Psoas muscle (tissue), 8 donors: ENCODE measurements at places on chromosomes 3 and 15. TPM values are rescaled to one million over a fixed set of nuclear protein-coding genes. Genes with fewer than 3 reads are reported as not detected.
A peak's percentile ranks its signal among the peaks of the same experiment; 100 is the strongest.

CACNA1D gene
- polyA plus RNA-seq = 0.06 TPM

PLSCR2 gene
- polyA plus RNA-seq = not detected

SNURF gene
- polyA plus RNA-seq = 3.9 TPM

GHSR gene
- polyA plus RNA-seq = not detected

CISH gene
- 18.5 TPM for polyA plus RNA-seq

DUOXA1 gene
- 0.04 TPM for polyA plus RNA-seq

DNA sequence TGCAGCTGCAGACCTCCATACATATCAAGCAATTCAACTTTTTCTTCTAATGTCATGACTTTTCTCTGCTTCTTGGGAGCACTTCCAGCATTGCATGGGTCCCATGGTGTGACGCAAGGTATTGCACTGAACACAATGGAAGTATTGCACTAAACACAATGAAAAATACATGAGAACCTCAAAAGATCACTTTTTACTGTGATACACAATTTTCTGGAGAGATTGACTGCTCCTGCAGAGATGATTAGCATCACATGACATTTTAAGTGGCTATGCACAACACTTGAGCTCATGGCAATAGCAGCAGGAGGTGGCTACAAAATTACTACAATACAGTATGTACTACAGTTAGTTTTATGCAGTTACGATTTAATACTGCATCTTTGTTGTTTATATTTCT is 113.5 kb upstream of the BHLHE40 start:
- no peak for DNase-seq
- no peaks in the 10 kb centered on the region for H3K27me3 ChIP-seq
- no peak overlapping the region for H3K27ac ChIP-seq
- H3K36me3 ChIP-seq = no peaks in the 10 kb centered on the region

DNA sequence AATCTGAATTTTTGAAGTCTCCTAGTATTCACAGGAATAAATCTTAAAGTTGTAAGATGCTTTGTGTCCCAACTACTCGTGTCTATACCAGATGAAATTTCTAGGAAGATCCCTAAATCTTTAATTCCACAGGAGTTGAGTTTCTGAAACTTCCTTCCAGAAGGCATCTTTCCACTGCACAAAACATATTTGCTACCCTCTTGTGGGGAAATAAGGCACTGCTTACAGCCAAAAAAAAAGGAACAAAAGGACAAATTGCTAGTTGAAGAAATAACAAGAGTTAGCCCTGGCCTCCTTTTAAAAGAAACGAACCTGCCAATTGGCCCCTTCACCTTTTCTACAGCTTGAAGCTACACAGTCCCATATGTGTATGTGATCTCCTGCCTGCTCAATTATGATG is 54.0 kb downstream of the TAFA4 start:
- H3K4me3 ChIP-seq = no peak overlapping the region
- no peak overlapping the region for H3K27ac ChIP-seq
- DNase-seq = no peak
- no peaks in the 10 kb centered on the region for H3K36me3 ChIP-seq

DNA sequence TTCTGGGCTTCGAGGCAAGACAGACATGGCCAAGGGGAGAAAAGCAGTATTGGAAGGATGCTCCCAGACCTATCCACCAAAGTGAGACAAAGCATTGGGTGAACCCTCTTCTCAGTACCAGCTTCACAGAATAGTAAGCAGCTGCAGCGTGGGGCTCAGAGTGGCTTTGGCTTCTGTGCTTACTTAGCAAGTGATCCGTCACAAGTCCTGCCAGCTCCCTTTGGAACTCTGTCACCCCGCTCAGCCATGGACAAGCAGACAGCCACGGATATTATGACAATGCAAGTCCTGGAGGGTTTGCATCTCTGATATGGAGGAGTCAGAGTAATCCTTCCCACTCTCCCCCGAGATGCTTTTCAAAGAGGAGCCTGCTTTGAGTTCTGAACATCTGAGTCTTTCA is 90.8 kb downstream of the SLCO3A1 start:
- H3K4me1 ChIP-seq = peaks cover 54% of the 10 kb centered on the region
- DNase-seq = no peak
- no peak overlapping the region for H3K4me3 ChIP-seq
- H3K27me3 ChIP-seq = no peaks in the 10 kb centered on the region
- H3K27ac ChIP-seq = peak overlapping the region; percentile 27

DNA sequence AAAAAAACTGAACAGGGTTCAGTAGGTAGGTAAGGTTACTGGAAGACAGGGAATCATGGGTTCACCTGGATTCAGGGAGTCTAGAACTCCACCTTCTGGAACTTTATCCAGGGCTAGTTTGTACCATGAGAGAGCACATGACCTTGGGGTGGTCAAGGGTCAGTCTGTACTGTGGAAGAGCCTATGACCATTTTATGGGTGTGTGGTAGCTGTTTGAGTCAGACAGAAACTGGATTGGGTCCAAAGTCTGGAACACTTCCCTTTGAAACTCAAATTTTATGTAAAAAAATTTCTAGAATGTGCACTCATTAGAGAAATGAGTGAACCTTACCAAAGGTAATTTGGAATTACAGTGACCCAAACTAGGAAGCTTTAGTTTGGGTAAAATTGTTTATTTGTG is 486.0 kb upstream of the AGTR1 start:
- H3K27me3 ChIP-seq = no peaks in the 10 kb centered on the region
- H3K36me3 ChIP-seq = no peaks in the 10 kb centered on the region
- H3K4me3 ChIP-seq = no peak overlapping the region
- DNase-seq = no peak
- no peak overlapping the region for H3K27ac ChIP-seq

DNA sequence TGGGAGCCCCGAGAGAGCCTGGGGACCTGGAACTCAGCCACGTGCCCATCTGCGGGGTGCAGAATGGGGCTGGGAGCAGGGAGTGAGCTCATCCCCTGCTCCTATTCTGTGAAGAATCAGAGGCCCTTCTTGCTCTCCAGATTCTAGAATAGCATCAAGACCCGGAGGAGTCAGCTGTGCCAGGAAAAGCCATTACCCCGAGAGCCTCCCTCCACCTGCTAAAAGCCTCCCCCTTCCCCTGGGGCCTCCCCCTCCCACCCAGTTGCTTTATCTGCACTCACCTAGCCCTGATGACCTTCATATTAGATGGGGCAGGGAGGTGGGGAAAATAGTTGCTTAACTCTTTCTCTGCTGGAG is 23.1 kb downstream of the CCDC33 start:
- H3K27ac ChIP-seq = no peak overlapping the region
- peaks cover 8% of the 10 kb centered on the region for H3K27me3 ChIP-seq
- no peaks in the 10 kb centered on the region for H3K36me3 ChIP-seq
- H3K4me3 ChIP-seq = no peak overlapping the region
- no peak for DNase-seq

DNA sequence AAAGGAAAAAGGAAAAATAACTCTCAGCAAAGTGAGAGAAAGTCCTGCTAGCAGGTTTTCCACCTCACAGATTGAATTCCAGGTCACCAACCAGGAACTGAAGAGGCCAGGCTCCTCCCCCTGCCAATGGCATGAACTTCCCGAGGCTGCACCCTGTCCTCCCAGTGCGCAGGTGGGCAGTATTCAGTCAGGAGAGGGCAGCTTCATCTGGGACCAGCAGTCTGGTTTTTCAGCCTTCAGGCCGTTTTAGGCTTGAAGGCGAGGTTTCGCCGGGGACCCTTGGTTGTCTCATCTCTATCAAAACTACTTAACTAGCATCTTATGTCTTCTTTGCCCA is 41.2 kb downstream of the TRAT1 start:
- H3K4me1 ChIP-seq = no peaks in the 10 kb centered on the region
- no peaks in the 10 kb centered on the region for H3K36me3 ChIP-seq
- no peaks in the 10 kb centered on the region for H3K27me3 ChIP-seq
- no peak overlapping the region for H3K4me3 ChIP-seq

DNA sequence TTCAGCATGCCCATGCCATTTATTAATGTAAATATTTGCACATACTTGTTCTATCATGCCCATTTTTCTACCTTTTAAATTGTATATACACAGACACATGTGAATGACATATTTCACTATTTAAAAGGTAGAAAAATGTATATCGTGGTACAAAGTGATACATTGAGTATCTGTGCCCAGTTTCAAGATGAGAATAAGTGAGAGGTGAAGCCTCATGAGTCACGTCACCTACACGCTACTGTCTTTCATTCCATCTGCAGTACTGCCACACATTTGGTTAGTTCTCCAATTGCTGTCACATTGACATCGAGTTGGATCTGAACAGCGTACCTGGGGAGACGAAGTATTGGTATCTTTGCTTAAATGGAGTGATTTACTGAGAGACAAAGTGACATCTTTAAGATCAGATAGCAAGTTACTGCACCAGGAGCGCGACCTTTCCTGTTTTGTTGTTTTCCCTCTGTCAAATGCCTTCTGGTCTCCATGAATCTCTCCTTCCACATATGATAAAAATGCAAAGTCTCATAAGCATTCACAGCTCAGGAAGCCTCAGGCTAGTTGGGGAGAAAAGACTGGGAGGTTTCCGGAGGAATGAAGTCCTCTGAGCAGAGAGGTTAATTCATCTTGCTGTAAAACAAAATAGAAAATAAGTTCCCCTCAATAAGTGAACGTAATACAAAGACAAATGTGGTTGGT is 12.0 kb downstream of the GREM1 start:
- no peaks in the 10 kb centered on the region for H3K36me3 ChIP-seq
- H3K27ac ChIP-seq = no peak overlapping the region
- H3K4me3 ChIP-seq = no peak overlapping the region
- H3K4me1 ChIP-seq = no peaks in the 10 kb centered on the region
- DNase-seq = no peak
- no peaks in the 10 kb centered on the region for H3K27me3 ChIP-seq

GRCh38 chr15:73196113-73196512 is 143.8 kb downstream of the NEO1 start:
- no peaks in the 10 kb centered on the region for H3K4me1 ChIP-seq
- no peaks in the 10 kb centered on the region for H3K36me3 ChIP-seq
- H3K27ac ChIP-seq = no peak overlapping the region
- H3K4me3 ChIP-seq = no peak overlapping the region
- H3K27me3 ChIP-seq = no peaks in the 10 kb centered on the region

DNA sequence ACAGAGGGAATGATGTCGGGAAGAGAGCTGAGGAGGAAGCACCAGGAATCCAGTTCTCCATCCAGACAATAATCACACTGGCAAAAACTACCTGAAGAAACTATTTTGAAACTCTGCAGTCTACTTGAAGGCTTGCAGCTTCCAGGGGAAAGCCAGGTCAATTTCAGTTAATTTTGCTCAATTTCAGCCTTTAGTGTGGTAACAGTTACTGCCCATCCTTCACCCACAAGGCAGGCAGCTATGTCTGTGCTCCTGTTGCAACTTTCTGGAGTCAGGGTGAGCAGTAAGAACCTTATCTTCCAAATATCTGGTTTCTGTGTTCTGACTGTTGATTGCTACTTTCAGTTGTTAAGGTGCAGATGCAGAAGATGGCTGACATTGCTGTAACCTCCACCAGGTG is 221.7 kb downstream of the ADAMTS17 start:
- DNase-seq = no peak
- peaks cover under 1% of the 10 kb centered on the region for H3K4me1 ChIP-seq
- H3K27ac ChIP-seq = no peak overlapping the region

GRCh38 chr3:30944124-30944523 is 49.7 kb upstream of the GADL1 start:
- no peaks in the 10 kb centered on the region for H3K4me1 ChIP-seq
- H3K27me3 ChIP-seq = no peaks in the 10 kb centered on the region
- no peak for DNase-seq
- H3K27ac ChIP-seq = no peak overlapping the region

GRCh38 chr3:119944091-119944490 is 150.2 kb downstream of the GSK3B start:
- H3K36me3 ChIP-seq = no peaks in the 10 kb centered on the region
- H3K27ac ChIP-seq = no peak overlapping the region
- H3K4me3 ChIP-seq = no peak overlapping the region
- no peaks in the 10 kb centered on the region for H3K4me1 ChIP-seq
- no peak for DNase-seq

DNA sequence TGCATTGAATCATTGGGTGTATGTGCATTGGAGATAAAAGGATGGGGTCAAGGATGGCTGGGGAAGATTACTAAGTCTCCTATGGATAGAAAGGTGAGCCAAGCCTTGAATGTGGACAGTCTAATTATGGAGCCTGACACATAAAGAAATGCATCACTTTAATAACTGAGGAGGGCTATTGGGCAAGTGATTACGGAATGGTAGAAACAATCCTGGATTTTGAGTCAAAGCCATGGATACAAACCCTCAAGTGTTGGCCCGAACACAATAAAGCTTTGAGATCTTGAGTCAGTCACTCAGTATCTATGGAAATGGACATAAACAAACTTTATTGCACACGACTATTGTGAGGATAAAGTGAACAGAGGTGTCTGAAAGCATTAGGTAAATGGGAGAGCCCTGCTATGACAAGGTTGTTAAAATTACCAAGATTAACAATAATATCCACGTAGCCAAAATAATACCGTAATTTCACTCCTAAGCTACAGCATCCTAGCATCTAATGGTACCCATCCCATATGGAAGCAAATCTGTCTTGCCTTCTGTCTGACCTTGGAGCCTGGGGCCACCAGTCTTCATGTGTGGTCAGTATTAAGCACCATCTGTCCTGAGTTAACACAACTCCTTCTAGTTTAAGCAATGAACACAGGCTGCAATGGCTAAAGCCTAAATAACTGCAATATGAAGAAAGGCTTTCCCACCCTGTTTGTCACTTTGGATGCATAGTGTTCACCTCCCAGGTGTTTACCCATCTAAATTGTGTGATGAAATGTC is 136.9 kb upstream of the PRICKLE2 start:
- no peak for DNase-seq
- no peak overlapping the region for H3K4me3 ChIP-seq
- H3K36me3 ChIP-seq = no peaks in the 10 kb centered on the region
- no peaks in the 10 kb centered on the region for H3K4me1 ChIP-seq

GRCh38 chr3:30248423-30248822 is 358.0 kb upstream of the TGFBR2 start:
- H3K27me3 ChIP-seq = no peaks in the 10 kb centered on the region
- no peak overlapping the region for H3K4me3 ChIP-seq
- H3K4me1 ChIP-seq = no peaks in the 10 kb centered on the region
- no peaks in the 10 kb centered on the region for H3K36me3 ChIP-seq
- no peak overlapping the region for H3K27ac ChIP-seq

DNA sequence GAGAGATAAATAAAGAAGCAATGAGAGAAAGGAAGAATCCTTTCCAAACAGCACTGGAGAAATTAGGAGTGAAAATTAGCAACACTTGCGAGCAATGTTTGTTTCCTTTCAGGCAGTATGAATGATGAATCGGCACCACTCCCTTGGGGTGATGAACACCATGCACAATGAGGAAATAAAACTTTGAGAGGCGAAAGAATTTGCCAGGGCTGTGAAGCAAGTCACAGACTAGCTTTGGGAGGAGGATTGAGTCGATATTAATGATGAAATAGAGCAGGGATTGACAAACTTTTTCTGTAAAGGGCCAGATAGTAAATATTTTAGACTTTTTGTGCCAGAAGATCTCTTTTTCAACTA is 237.7 kb downstream of the AGBL1 start:
- no peak overlapping the region for H3K4me3 ChIP-seq
- no peak overlapping the region for H3K27ac ChIP-seq
- no peaks in the 10 kb centered on the region for H3K36me3 ChIP-seq
- H3K4me1 ChIP-seq = no peaks in the 10 kb centered on the region
